A549 (cell line): ENCODE measurements at places on chromosomes 6 and 20. TPM values are rescaled to one million over a fixed set of nuclear protein-coding genes. Genes with fewer than 3 reads are reported as not detected.

Gene RAB44
- polyA plus RNA-seq = 0.05 to 0.11 TPM (median 0.09 TPM) in 3 replicates

Gene LAMA2
- polyA plus RNA-seq = 0.21 to 0.58 TPM (median 0.37 TPM) in 3 replicates

Gene MAN1A1
- 0.01 TPM in 2 of 3 replicates, not detected in the other for polyA plus RNA-seq

Gene NKAIN4
- 6.3 to 9.7 TPM (median 8.4 TPM) in 3 replicates for polyA plus RNA-seq

Gene GSTA3
- polyA plus RNA-seq = not detected in 3 replicates

Gene ID4
- polyA plus RNA-seq = 1.4 to 6.1 TPM (median 4.7 TPM) in 3 replicates

Gene C20orf141
- 0.29 to 0.56 TPM (median 0.54 TPM) in 3 replicates for polyA plus RNA-seq

Gene ASF1A
- 11.8 to 13.1 TPM (median 12.2 TPM) in 3 replicates for polyA plus RNA-seq

Gene PLEKHG1
- polyA plus RNA-seq = 0.17 to 0.40 TPM (median 0.17 TPM) in 3 replicates

Gene TMEM74B
- 2.8 to 3.7 TPM (median 3.4 TPM) in 3 replicates for polyA plus RNA-seq

Gene VSX1
- polyA plus RNA-seq = 0.52 to 1.2 TPM (median 0.77 TPM) in 3 replicates

GRCh38 chr6:7188492-7188891 lies 80.7 kb downstream of the RREB1 start:
- DNase-seq = no peak

DNA sequence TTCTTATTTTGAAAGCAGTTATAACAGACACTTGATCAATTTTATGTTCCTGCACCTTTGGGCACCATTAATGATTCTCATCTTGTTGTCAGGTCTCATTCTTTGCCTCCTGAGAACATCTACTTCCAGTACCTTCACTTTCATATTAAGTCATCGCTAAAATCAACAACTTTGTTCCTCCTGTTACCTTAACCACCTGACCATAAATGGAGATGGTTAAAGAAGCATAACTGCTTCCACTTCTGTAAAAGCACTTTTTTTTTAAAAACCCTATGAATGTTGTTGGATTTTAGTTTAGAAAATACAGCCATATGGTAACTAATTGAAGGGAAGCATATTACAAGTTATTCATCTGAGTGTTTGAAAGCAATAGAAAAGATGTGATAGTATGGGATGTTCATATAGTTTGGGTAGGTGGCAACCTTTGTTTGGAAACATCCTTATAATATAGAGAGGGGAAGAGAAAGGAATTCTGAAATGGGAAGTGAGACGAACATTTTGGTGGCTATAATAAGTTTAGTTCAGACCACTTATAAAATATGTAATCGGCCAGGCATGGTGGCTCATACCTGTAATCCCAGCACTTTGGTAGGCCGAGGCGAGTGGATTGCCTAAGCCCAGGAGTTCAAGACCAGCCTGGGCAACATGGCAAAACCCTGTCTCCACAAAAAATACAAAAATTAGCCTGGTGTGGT lies 53.9 kb downstream of the AFG1L start:
- no peak for DNase-seq

DNA sequence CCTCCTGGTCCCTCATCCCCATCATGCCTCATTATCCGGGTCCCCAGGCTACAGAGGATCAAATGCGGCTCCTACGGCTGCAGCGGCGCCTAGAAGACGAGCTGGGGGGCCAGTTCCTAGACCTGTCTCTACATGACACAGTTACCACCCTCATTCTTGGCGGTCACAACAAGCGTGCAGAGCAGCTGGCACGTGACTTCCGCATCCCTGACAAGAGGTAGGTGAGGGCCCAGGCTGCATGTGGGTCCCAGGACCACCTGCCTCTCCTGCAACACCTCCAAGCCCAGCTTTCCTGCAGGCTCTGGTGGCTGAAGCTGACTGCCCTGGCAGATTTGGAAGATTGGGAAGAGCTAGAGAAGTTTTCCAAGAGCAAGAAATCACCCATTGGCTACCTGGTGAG lies 8.2 kb upstream of the PTPRA start:
- no peak for DNase-seq

DNA sequence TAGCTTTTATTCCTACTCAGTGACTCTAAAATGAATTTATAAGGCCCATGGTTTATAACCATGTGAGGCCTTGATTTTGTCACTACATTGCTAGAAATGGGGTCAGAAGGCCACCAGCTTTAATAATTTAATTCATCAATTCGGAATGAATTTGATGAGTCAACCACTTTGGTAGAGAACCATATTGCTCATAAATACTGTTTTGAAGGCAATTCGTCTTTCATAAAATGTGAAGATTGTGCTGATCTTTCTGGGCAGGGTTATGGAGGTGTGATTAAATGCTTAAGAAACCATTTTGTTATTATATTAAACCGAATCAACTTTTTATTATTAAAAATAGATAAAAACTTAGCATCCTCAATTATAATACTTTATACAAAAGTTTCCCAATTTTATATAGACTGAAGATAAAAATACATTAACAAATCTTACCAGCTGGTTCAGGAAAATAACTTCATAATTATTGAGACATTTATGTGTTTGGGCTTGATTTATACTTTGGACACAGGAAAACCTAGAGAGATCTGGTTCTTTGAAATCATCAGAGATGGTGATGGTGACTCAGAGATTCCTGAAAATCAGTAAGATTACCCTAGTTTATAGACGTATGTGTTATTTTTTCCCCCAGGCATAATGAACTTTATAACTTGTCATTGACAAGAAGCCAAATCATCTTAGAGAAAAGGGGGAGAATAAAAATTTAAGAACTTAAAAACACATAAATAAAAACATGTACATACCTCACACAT lies 10.6 kb downstream of the HCRTR2 start:
- DNase-seq = no peak

GRCh38 chr6:56003616-56004015 lies 128.2 kb upstream of the BMP5 start:
- no peak for DNase-seq

DNA sequence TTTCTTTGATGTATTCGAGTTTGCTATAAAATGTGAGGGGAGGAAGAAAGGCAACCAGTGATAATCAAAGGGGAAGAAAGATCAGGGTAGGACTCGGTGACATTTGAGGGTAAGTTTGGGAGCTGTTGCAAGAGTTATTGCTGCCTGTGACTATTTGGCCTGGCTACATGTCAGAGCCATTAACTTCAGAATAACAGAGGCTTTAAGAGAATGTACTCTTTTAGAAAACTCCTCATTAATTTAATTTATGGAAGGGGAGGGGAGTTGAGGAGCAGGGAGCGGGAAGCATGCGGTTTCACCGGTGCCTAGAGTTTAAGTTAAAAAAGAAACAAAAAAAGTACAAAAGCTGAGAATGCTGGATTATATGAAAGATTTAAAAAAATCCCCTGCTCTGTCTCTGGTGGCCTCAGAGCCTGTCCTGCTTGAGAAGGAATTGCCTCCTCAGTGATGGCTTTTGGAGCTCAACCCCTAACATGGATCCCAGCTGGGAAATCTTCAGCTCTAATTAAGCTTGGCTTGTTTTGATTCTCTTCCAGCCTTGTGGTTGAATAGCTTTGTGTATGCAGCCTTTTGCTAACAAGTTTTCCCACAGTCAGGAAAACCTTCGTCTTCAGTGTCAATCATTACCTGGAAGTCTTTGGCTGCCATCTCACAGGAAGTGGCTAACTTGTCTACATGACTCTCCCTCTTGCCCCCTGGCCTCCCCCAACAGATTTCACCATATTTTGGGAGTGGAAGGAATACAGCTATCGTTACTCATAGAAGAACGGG lies 238.2 kb downstream of the SOX4 start:
- DNase-seq = no peak

GRCh38 chr20:25318471-25319240 lies 70.8 kb downstream of the PYGB start:
- no peak for DNase-seq

DNA sequence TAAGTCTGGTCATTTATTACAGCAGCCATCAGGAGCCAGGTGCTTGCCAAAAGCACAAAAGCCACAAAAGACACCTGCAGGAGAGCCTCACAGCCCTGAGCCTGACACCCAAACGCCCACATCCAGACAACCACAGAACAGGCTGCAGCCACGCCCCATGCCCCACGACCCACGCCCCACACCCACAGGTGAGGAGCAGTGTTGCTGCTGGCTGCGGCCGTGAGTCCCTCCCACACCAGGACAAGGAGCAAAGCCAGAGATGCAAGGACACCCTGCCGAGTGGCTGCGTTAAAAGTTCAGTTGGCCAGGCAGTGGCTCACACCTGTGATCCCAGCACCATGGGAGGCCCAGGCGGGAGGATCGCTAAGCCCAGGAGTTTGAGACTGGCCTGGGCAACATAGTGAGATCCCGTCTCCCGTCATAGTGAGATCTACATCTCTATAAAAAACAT lies 43.0 kb downstream of the SLC2A4RG start:
- no peak for DNase-seq

DNA sequence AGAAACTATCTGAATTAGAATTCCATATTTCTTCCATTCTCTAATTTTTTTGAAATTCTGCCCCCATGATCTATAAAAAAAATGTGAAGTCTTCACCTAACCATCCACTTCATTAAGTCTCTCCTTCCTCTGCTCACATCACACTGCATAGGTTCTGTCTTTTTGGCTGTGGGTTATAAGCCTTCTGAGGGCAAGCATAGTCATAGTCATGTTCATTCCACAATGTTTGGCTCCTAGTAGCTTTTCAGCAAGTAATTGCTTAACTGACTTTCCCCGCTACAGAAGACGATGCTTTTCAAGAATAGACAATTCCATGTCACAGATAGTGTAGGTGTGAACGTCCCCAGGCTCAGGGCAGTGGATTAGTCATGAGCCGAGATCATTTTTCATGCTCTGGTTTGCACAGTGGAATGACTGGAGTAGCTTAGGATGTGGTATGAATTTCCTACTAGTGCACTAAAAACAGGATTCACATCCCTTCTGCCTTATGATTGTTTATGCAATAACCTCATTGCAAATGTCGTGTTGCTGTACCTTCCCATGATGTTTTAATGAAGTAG lies 29.1 kb downstream of the WRNIP1 start:
- DNase-seq = no peak

DNA sequence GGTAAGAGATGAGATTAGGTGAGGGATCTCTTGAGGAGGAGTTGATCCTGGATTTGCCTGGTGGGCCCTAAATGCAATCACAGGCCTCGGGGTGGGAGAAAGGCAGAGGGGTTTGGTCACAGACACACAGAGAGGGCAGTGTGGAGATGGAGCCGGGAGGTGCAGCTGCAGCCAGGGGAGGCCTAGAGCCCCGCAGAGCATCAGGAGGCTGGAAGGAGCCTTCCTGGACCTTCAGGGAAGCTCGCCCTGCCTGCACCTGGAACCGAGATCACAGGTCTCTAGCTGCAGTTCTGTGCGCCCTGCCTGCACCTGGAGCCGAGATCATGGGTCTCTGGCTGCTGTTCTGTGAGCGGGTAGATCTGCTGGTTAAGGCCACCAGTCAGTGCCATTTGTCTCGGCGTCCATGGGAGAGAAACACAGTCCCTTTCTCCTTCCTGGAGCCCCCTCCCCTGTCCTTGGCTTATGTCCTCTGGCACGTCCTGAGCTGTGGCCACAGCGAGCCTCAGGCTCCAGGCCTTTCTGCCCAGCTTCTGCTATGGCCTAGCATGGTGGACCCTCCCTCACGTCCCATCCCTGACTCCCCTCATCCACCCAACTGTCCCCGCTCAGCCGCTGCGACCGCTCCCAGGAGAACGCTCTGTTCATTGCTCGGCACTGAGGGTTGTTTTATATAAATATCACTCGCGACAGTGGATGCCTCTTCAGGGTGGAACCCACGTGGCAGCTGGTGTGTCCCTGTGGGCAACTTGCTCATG lies 112.0 kb downstream of the DACT2 start:
- DNase-seq = no peak

GRCh38 chr6:166323395-166323794 lies 15.2 kb upstream of the PRR18 start:
- no peak for DNase-seq

DNA sequence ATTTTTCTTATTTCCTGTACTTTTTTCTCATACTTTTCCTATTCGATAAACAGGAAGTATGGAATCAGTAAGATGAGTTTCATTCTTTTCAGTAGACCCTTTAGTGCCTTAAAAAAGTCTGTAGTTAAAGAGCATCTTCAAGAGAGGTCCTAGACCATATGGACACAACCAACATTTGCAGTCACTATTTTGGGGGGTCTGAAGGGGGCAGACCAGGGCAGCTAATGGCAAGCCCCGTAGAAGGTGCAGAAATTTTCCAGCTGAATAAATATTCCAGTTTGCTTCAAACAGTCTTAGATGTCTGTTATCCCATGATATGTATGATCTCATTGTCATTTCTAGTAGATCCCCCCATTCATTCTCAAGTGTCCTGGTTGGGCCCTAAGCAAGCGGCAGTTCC lies 52.8 kb downstream of the MAP3K5 start:
- no peak for DNase-seq

GRCh38 chr6:32108094-32108627 lies 977 bp downstream of the TNXB start:
- DNase-seq = no peak
